ENCODE measurements at places on chromosomes 5 and 9. TPM values are rescaled to one million over a fixed set of nuclear protein-coding genes. Genes with fewer than 3 reads are reported as not detected.

- H3K36me3 ChIP-seq = no peaks in the 10 kb centered on the region
- H3K4me1 ChIP-seq = peaks cover 10% of the 10 kb centered on the region
- H3K4me3 ChIP-seq = no peak overlapping the region
- no peak for DNase-seq
- peak overlapping the region; percentile 24 for H3K27ac ChIP-seq
These were observed 111.7 kb upstream of the ACOT12 start for GRCh38 chr5:81505672-81506071.

DNA sequence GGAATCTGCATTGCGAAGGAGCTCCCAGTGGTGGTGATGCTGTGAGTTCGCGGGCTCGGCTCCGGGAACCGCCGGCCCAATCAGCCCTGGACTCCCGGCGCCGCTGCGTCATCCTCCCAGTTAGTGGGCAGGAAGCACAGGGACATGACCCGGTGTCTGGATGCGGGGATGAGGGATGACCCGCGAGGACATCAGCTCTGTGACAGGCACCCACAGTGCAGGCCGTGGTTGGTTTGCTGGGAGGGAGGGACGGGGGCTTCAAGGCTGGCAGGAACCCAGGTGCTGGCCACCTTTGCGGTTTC is 996 bp downstream of the NXNL2 start:
- peak overlapping the region; percentile 54 for H3K4me3 ChIP-seq
- H3K27me3 ChIP-seq = peaks cover 12% of the 10 kb centered on the region
- H3K36me3 ChIP-seq = no peaks in the 10 kb centered on the region
- H3K27ac ChIP-seq = no peak overlapping the region
- peaks cover 14% of the 10 kb centered on the region for H3K4me1 ChIP-seq

- no peak overlapping the region for H3K27ac ChIP-seq
- H3K4me3 ChIP-seq = no peak overlapping the region
- no peaks in the 10 kb centered on the region for H3K36me3 ChIP-seq
- no peaks in the 10 kb centered on the region for H3K4me1 ChIP-seq
These were observed 1245.5 kb upstream of the DMAC1 start for GRCh38 chr9:9045072-9045471.

DNA sequence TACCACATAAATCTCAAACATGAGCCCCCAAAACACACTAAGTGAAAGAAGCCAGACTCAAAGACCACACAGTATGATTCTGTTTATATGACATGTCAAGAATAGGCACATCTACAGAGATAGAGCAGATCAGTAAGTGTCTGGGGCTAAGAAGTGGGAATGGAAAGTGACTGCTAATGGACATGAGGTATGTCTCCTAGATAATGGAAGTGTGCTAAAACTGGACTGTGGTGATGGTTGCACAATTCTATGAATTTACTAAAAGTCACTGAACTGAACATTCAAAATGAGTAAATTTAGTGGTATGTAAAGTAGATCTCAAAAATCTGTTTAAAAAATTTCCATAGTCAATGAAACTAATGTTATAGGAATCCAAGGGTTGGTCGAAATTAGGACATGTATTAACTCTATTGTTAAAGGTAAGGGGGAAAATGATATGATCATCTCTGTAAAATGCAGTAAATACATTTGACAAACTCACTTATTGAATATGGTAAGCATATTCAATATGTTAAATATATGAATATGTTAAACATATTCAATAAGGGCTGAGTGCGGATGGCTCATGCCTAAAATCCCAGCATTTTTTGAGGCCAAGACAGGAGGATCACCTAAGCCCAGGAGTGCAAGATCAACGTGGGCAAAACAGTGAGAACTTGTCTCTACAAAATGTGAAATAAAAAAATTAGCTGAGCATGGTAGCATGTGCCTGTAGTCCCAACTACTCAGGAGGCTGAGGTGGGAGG is 51.7 kb downstream of the NUP155 start:
- DNase-seq = no peak
- H3K36me3 ChIP-seq = peaks cover 83% of the 10 kb centered on the region
- no peaks in the 10 kb centered on the region for H3K27me3 ChIP-seq
- no peak overlapping the region for H3K4me3 ChIP-seq
- no peaks in the 10 kb centered on the region for H3K4me1 ChIP-seq
- no peak overlapping the region for H3K27ac ChIP-seq

- no peak overlapping the region for H3K27ac ChIP-seq
- no peaks in the 10 kb centered on the region for H3K27me3 ChIP-seq
- no peaks in the 10 kb centered on the region for H3K4me1 ChIP-seq
- no peak for DNase-seq
- H3K36me3 ChIP-seq = no peaks in the 10 kb centered on the region
These were observed 671.0 kb downstream of the DMRTA1 start for GRCh38 chr9:23117616-23118015.

- H3K4me1 ChIP-seq = no peaks in the 10 kb centered on the region
- H3K4me3 ChIP-seq = no peak overlapping the region
- peak; percentile 36 for DNase-seq
- peaks cover 23% of the 10 kb centered on the region for H3K27me3 ChIP-seq
- H3K27ac ChIP-seq = no peak overlapping the region
These were observed 3.2 kb downstream of the TERT start for GRCh38 chr5:1291611-1292080.

- no peak overlapping the region for H3K27ac ChIP-seq
- no peak for DNase-seq
- peaks cover 6% of the 10 kb centered on the region for H3K36me3 ChIP-seq
- no peak overlapping the region for H3K4me3 ChIP-seq
- H3K4me1 ChIP-seq = no peaks in the 10 kb centered on the region
These were observed 274.8 kb downstream of the DENND1A start for GRCh38 chr9:123654994-123655637.

DNA sequence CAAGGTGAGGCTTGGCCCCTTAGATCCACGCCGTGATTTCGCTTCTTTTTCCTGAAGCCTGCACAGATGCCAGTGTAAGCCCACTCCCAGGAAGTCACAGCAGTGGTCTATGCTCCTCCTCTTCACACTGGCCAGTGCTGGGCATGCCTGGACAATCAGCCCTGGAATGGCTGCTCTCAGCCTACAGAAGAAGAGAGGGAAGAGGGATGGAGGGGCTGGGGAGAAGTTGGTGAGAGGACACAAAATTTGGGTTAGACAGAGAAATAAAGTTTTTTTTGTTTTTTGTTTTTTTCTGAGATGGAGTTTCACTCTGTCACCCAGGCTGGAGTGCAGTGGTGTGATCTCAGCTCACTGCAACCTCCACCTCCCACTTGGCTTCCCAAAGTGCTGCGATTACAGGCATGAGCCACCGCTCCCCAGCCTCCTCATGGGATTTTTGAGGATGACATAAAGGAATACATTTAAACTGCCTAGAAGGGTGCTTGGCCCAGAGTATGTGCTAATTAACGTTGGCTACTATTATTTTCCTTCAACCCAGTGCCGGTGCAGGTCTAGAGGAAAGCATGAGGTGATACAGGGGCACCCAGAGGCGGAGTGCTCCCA is 830 bp downstream of the S100Z start:
- H3K27ac ChIP-seq = no peak overlapping the region
- no peaks in the 10 kb centered on the region for H3K36me3 ChIP-seq
- DNase-seq = no peak
- peaks cover 4% of the 10 kb centered on the region for H3K27me3 ChIP-seq

- H3K36me3 ChIP-seq = no peaks in the 10 kb centered on the region
- H3K27ac ChIP-seq = peak overlapping the region; percentile 76
- H3K4me1 ChIP-seq = no peaks in the 10 kb centered on the region
- peaks cover 13% of the 10 kb centered on the region for H3K27me3 ChIP-seq
- peak; percentile 80 for DNase-seq
These were observed 1.9 kb downstream of the LPAR1 start for GRCh38 chr9:111036429-111036789.

DNA sequence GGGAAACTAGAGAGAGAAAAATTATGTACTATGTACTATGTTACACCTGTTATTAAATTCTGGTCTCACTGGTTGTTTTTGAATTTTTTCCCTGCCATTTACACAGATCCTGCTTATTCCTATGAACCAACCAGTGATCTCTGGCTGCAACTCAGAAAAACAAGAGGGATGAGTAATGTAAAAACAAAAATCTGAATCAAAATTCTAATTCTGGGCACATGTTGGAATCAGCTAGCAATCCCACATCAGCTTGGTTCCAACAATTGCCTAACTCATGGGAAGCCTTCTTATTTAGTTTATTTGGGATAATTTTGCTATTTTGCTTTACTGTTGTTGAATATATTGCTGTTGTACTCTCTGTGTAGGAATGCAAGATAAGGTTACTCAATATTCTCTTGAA is 78.3 kb downstream of the PLK2 start:
- no peaks in the 10 kb centered on the region for H3K4me1 ChIP-seq
- H3K27ac ChIP-seq = no peak overlapping the region
- no peaks in the 10 kb centered on the region for H3K27me3 ChIP-seq
- H3K4me3 ChIP-seq = no peak overlapping the region
- H3K36me3 ChIP-seq = no peaks in the 10 kb centered on the region
- no peak for DNase-seq

DNA sequence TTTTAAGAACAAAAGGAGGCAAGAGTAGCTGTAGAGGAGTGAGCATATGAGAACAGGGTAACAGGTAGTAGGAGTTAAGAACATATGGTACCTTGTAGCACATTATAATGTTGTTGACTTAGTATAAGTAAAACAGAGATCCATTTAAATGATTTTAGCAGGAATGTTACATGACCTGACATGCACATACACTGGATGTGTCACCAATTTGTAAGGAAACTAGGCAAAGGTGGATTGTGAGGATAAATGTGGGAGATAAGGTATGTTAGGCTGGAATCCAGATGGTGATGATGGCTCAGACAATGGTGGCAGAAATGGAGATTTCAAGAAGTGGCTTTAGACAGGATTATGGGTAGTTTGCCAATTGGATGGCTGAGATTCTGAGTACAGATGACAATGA is 443.1 kb upstream of the DAB2 start:
- H3K4me3 ChIP-seq = no peak overlapping the region
- no peak for DNase-seq
- H3K4me1 ChIP-seq = no peaks in the 10 kb centered on the region
- H3K27me3 ChIP-seq = no peaks in the 10 kb centered on the region
- H3K27ac ChIP-seq = no peak overlapping the region
- H3K36me3 ChIP-seq = no peaks in the 10 kb centered on the region

GRCh38 chr9:127181315-127181580 is 58.8 kb upstream of the ANGPTL2 start:
- no peak overlapping the region for H3K4me3 ChIP-seq
- peak; percentile 41 for DNase-seq
- no peak overlapping the region for H3K27ac ChIP-seq
- peaks cover 11% of the 10 kb centered on the region for H3K4me1 ChIP-seq

DNA sequence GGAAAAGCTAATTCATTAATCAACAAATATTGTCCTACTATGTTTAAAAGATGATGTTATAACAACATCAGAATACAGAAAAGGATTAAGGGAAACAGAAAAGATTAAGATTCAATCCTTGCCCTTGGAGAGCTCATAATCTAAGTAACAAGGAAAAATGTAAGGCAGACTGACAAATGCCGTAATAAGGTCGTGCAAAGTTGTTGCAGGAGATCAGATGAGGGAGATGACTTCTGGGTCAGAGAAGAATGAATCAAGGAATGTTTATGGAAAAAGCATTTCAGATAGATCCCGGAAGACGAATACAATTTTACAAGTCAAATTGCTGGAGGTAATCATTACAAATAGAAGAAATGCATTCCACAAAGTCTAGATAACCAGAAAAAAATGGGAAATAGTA is 6.4 kb downstream of the ADAMTS6 start:
- peaks cover 8% of the 10 kb centered on the region for H3K4me1 ChIP-seq
- no peak overlapping the region for H3K4me3 ChIP-seq
- no peaks in the 10 kb centered on the region for H3K36me3 ChIP-seq
- DNase-seq = no peak
- H3K27ac ChIP-seq = no peak overlapping the region

DNA sequence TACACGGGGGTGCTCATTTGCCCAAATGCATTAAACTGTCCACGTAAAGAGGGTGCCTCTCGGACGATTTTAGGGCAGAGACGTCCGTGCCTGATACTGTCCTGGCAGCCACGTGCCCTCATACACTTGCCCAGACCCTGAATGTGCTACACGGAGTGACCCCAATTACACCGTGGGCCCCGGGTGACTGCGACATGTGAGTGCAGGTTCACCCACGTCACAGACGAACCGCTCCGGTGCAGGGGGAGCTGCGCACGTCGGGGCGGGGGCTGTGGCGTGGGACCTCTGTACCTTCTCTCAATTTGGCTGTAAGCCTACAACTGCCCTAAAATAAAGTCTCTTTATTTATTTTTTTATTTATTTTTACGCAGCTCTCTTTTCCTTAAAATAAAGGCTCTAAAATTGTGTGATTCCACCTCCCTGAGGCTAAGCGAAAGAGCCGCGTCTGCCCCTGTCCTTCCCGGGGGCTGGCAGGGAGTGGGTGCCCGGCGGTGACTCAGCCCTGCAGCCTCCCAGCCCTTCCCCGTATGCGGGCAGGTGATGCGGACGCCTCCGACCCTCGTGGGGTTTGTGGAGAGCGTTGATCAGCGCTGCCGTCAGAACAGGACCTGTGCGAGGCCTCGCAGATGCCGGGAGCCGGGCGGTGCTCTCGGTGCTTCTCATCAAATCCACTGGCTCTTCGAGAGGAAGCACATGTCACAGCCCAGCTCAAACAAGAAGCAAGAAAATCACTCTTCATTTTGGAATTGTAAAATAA is 9.2 kb upstream of the EGFL7 start:
- no peaks in the 10 kb centered on the region for H3K36me3 ChIP-seq
- H3K4me3 ChIP-seq = no peak overlapping the region
- peaks cover 15% of the 10 kb centered on the region for H3K27me3 ChIP-seq

GRCh38 chr9:129225815-129226214 is 47.8 kb upstream of the IER5L start:
- no peak overlapping the region for H3K4me3 ChIP-seq
- no peaks in the 10 kb centered on the region for H3K36me3 ChIP-seq
- H3K4me1 ChIP-seq = peaks cover 14% of the 10 kb centered on the region
- H3K27ac ChIP-seq = peak overlapping the region; percentile 58
- peak; percentile 77 for DNase-seq

GRCh38 chr9:34541540-34541939 is 18.8 kb upstream of the ENHO start:
- H3K36me3 ChIP-seq = no peaks in the 10 kb centered on the region
- H3K4me1 ChIP-seq = no peaks in the 10 kb centered on the region
- DNase-seq = peak; percentile 23
- no peaks in the 10 kb centered on the region for H3K27me3 ChIP-seq

The OSMR gene
- total RNA-seq = 85.6 TPM

The CCL28 gene
- 7.7 TPM for total RNA-seq

The MARCHF6 gene
- total RNA-seq = 150 TPM

The RALGPS1 gene
- 15.9 TPM for total RNA-seq

The TXN gene
- total RNA-seq = 178 TPM

The C5orf58 gene
- not detected for total RNA-seq

The MRPL22 gene
- total RNA-seq = 31.4 TPM

The HTR1A gene
- total RNA-seq = not detected

The FOXD4L3 gene
- total RNA-seq = not detected

The FSTL4 gene
- 0.67 TPM for total RNA-seq

Measured in upper lobe of right lung (tissue), 1 donor.